Muscle of back (tissue), 13 donors: ENCODE measurements at places on chromosomes 12 and 14. TPM values are rescaled to one million over a fixed set of nuclear protein-coding genes. Genes with fewer than 3 reads are reported as not detected.

DNA sequence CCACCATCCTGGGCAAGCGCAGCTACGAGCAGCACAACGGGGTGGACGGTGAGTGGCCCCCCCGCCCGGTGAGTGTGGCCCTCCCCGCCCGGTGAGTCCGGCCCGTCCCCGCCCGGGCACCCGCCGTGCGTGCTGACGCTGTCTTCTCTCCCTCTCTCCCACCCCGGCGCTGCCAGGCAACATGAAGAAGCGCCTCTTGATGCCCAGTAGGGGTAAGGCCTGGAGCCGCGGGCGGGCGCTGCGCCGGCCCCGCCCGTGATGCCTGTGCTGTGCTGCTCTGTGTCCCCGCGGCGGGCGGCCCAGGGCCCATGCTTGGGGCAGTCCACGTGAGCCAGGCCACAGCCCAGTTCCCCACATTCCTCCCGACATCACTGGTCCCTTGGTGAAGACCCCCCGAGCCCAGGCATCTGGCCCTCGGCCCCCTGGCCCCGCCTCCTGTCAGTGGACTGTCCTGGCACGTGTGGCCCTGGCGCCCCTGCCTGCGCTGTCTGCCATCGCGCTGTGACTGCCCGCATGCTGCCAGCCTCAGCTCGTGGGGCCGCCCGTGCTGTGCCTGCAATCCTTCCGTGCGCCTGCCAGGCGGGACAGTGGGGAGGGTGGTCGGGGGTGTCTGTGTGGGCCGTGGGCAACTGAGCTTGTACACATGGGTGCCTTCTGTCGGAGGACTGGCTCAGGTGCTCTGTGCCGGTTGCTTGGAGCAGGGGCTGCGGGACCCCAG, 7.9 kb upstream of the CRIP2 start:
- DNase-seq, result no peak

DNA sequence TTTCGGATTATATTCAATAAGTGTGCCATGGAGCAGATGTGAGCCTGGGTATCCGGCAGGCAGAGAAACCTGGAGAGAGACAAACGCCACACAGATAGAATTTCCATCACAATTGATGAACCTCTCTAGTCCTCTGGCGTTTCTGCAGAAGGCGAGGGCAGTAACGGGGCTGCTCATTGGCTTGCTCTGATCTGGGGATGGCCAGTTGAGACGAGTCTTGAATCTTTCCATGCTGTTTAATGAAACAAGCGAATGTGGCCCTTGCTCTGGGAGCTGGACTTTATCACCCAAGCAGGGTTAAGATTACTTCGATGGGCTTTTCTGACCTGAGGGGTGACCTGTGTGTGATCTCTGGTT, 42.4 kb upstream of the CLMN start:
- no peak for DNase-seq

Gene KSR2
- 0.01 TPM for polyA plus RNA-seq

DNA sequence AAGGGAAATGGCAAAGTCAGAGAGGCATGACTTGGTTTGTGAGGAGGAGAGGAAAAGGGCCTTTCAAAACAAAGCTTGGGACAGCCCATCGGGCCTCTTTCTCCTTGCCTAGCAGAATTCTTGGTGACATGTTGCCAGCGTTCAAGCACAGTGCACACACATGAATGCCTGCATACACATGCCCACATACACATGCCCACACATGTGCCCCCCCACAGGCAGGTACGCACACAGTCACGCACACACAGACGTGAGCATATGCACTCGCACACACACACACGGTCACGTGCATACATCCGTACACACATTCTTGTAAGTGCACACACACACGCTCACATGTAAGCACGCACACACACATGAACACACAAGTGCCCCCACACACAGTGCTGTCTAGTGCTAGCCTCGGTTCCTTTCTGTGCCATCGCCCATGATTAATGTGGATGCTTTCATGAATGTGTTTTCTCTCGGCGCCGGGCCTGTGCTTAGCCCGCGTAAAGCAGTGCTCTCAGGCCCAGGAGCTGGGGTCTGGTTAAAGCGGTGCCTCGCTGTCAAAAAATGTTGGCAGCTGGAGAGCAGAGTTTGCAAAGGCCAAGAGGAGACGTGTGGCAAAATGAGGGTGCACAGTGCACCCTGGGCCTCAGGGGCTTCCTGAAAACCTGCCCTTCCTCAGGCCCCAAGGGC, 328.8 kb upstream of the DIO3 start:
- no peak for DNase-seq

Gene FAM181A
- polyA plus RNA-seq, result 0.17 TPM

Gene ACOT4
- polyA plus RNA-seq, result 0.76 TPM

DNA sequence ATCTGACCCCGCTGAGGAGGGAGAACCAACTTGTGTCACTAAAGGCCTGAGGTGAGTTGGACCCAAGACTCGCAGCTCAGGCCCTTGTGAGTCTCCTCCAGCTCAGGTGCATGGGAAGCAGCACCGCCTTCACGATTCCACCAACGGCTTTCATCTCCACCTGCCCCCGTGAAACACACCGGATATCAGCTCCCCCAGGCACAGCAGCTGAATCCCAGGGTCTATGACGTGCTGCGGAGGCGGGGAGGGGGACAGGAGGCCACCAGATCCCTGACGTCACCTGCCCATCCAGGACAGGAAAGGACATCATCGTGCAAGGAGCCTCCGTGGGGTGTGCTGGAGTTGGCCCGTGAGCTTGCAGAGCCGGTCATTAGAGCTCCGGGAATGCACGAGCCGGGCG, 18.5 kb upstream of the SFSWAP start:
- DNase-seq, result no peak

Gene TAPBPL
- 10.8 TPM for polyA plus RNA-seq

GRCh38 chr12:127570387-127570786, 696.6 kb upstream of the TMEM132C start:
- no peak for DNase-seq

Gene AKAP6
- polyA plus RNA-seq, result 55.3 TPM

DNA sequence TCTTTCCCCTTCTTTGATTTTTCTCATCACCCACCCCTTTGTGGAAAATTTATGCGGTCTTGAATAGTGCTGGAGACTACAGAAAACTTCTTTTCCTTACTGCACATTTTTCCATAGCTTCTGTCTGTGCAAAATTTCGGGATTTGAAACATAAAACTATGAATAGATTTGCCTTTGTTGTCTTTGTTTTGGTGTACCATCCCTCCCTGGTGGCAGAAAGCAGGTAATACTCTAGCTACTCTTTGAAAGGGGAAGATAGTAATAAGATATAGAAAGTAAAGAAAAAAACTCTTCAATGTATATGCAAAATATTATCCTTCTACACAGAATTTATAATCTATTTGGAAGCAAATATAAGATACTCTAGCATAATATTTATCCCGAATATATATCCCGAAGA, 79.1 kb upstream of the LMO3 start:
- peak; percentile 5 for DNase-seq
